Left hindlimb (tissue), 1 donor: ENCODE measurements at places on chromosomes 16 and 17.

DNA sequence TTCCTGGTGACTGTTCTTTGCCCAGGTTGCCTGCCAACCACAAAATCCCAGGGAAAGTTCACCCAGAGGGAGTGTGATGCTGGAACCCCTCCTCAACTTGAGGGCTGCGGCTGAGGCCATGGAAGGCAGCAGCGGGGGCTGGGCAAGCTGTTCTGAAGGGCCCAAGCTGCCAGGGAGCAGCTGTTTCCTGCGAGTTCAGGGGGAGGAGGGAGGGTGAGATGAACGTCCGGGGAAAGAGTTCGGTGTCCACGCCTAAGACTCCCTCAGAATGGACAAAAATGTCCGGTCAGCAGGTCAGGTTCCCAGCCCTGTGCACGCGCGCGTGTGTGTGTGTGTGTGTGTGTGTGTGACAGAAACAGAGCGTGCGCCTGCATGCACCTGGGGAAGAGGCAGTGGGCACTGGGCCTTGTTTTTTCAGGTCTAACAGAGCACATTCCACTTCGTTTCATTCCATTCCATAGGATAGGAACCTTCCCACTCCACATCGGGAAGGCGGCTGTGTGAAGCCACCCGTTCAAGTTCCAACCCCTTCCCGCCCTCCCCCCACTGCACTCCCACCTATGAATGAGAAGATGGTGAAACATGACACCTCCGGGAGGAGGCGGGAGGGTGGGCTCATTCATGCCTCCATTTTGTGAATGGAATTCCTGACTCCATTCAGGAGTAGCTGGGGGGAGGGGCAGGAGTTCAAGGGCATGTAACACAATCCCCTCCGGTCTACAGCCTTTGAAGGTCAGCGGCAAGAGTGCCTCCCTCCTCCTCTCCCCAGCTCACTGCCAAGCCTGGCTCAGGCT lies 15.7 kb downstream of the ETV4 start:
- DNase-seq, result peak; percentile 94

- DNase-seq, result peak; percentile 82
Observed at GRCh38 chr17:17354560-17355349, 51.6 kb downstream of the NT5M start.

- DNase-seq, result no peak
Observed at GRCh38 chr17:80109713-80110446, 8.5 kb downstream of the GAA start.

GRCh38 chr16:32116080-32116479 lies 137.0 kb upstream of the TP53TG3D start:
- no peak for DNase-seq

- DNase-seq, result no peak
Observed at GRCh38 chr17:57170866-57171265, 85.5 kb upstream of the MSI2 start.

DNA sequence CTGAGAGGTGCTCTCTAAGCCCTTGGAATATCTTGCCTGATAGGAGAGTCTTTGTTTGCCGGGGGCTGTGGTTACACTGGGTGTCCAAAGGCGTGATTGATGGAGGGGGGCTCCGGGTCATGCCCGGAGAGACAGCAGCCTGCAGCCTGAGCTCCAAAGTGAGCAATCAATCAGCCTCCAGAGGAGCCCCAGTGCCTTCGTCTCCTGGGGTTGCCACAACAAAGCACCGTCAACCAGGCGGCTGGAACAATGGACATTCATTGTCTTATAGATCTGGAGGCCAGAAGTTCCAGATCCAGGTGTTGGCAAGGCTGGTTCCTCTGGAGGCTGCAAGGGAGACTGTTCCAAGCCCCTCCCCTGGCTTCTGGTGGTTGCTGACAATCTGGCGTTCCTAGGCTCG lies 24.0 kb upstream of the GINS2 start:
- DNase-seq, result no peak

GRCh38 chr16:20026361-20027072 lies 47.2 kb downstream of the GPR139 start:
- no peak for DNase-seq

DNA sequence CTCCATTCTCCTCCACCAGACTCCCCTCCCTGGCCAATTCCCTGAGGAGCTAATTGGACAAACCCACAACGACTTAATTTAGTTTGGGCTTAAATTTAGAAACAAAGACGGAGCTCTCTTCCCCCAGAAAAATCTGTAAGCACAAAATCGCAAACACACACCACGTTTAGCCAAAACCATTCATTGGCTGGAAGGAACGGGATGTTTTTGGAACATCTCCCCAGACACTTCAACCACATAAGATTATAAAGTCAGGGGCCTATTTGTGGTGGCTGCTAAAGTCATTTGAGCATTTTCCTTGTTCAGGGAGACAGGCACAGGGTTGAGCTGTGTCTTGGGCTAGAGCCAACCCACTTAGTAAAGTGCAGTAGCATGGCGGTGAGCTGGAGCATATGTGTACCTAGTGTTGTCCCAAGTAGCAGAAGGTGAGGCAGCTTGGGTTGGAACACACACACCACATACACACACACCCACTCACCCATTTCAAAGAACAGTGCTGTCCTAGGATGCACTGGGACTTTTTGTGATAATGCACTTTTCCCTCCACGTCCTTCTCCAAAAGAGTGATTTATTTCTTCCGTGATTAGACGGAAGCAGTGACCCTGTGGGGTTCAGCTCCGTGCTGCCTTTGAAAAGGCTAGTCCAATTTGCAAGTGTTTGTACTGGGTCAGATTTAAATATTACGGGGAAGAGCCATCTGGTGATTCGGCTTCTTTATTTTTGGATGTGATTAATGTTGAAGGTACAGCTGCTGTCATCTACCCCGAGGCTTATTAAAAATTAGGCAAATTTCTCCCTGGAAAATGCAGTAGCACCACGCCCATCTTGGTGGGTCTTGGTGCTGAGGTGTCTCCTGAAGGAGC lies 32.2 kb downstream of the ELAC2 start:
- DNase-seq, result peak; percentile 67

DNA sequence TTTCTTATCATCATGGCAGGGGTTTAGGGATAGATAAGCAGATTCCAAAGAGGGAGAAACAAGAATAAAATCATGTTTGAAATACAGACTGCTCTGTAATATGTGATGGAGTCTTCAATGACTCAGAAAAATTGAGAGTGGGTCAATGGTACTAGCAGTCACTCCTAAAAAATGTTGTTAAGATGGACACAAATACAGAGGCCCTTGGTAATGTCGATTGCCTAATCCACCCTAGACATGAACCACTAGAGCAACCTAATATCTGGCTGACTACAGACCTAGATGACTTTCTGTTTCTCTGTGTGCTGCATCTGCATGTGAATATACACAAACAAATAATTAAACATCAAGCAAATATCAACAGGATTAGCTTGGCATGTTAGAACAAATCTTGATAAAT lies 135.8 kb downstream of the CDH8 start:
- DNase-seq, result no peak

- no peak for DNase-seq
Observed at GRCh38 chr16:62477796-62478195, 441.6 kb upstream of the CDH8 start.

DNA sequence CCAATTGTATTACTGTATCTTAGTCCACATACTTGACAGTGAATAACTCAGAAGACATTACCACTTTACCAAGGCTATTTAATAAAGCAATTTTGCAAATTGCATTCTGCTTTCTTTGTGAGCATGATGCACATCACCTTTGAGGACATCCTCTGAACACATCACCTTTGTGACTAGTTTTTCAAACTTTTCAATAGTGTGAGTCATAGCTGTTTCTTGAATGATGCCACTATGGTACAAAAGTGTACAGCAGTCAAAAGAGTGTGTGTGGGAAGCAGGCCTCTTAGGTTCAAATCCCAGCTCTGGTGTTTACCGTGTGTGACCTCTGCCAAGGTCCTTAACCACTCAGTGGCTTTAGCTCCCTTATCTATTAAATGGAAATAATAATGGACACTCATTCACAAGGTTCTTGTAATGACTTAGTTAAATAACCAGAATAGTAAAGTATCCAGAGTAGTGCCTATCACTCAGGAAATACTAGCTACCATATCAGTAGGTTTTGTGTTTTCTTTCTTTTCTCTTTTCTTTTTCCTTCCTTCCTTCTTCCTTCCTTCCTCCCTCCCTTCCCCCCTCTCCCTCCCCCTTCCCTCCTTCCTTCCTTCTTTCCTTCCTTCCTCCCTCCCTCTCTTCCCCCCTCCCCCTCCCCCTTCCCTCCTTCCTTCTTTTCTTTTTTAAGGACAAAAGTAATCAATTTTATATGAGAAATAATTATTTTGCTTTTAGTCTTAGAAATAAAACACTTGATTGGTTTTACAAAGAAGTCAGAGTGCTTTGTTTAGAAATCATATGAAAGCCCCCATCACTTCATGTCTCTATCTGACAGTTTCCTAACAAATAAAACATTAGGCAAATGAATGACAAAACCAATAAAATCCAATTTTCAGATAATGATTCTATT lies 178.9 kb downstream of the MYO1D start:
- no peak for DNase-seq

DNA sequence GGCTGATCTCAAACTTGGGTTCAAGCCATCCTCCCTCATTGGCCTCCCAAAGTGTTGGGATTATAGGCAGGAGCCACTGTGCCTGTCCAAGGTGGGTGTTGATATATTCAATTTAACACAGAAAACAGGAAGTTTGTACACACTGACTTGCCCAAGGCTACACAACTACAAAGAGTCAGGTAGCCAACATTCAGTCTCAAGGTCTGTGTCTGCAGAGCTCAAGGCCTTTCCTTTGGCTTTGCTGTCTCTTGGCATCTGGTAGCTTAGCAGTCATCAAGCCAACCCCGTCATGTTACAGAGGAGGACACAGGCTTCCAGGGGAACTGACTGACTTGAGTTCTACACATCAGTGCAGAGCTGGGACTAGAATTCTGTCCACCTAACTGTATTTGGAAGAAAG lies 11.9 kb upstream of the MEFV start:
- DNase-seq, result no peak

DNA sequence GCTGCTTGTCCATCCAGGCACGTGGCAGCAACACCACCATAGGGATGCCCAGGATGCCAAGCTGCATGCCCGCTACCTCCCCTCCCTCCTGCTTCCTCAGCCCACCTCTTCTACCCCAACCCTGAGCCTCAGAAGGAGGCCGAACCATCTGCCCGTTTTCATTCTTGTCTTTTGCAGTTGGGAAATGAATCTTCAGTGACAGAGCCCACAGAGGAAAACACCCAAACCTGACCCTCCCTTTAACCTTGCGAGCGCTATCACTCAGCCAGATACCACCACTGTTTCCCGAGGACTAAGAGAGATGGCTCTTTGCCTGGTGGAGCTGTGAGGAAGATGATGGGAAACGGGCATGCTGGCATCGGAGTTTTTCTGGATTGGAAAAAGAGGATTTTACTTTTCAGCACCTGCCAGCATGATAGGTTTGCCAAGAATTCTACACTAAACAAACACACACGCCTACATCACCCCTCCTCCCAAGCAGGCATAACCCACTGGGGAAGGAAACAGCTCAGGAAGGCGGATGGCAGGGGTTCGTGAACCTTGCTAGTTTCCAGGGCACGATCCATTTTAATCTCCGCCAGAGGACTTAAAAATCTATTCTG lies 457.4 kb downstream of the SLC39A11 start:
- DNase-seq, result no peak

DNA sequence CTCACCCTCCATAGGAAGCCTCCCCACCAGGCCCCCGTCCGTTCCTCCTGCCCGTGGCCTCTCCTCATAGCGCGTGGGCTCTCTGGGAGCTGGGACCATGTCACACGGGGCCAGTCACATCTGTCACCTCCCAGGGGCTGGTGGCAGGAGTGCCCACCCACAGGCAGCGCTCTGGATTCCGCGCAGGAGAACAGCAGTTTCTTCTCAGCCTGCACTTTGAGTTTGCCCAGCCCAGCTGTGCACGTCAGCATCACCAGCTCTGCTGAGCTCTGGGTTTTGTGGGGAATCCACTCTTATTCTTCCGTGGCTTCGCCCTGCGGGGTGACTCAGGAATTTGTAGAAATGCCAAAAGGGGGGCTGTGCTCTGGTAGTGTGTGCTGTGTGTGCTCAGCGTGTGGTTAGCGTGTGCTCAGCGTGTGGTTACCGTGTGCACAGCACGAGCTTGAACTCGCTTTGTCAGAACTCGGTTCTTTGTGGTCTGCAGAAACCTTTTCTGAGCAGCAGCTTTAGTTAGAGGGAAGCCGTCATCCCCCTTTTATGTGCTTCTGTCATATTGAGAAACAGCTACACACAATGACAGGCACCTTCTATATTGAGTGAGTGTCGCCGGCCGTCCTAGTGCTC lies 3.2 kb downstream of the ACSF3 start:
- no peak for DNase-seq
